ENCODE measurements at places on chromosomes 2 and 18.

DNA sequence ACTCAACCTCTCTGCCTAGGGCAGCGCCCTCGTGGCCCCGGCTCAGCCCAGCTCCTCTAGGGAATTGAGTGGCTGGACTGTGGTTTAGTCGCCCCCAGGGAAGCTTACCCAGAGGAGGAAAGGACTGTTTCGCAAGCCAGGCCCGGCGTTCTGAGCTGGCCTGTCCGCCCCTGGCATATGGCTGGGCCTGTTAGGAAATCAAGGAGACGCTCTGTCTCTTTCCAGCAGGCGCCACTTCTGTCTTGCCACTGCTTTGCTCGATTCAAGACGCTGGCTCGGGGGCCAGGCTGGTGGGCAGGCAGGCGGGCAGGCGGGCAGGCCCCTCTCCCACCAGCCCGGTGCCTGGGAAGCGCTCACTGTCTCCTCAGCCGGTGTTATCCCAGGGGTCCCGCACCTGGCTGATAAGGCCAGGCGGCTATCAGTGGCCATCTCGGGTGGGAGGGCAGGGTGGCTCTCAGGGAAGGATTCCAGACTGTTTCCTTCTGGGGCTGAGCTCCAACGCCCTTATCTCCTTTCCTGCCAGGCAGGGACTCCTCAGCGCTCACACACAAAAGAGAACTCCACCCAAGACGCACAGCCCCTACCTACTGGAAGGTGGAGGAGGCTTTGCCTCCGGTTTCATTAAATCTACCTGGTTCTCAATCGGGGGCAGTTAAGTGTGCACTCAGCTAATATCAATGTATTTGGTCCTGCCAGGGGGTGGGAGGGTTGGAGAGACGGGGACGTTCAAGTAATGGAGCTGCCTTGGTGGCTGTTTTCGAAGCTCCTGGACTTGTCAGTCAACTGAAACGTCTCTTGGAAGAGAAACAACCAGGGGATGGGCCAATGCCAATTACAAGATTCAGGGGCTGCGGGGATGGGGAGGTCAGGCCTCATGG, 109.1 kb downstream of the SMAD7 start:
- DNase-seq, result no peak

DNA sequence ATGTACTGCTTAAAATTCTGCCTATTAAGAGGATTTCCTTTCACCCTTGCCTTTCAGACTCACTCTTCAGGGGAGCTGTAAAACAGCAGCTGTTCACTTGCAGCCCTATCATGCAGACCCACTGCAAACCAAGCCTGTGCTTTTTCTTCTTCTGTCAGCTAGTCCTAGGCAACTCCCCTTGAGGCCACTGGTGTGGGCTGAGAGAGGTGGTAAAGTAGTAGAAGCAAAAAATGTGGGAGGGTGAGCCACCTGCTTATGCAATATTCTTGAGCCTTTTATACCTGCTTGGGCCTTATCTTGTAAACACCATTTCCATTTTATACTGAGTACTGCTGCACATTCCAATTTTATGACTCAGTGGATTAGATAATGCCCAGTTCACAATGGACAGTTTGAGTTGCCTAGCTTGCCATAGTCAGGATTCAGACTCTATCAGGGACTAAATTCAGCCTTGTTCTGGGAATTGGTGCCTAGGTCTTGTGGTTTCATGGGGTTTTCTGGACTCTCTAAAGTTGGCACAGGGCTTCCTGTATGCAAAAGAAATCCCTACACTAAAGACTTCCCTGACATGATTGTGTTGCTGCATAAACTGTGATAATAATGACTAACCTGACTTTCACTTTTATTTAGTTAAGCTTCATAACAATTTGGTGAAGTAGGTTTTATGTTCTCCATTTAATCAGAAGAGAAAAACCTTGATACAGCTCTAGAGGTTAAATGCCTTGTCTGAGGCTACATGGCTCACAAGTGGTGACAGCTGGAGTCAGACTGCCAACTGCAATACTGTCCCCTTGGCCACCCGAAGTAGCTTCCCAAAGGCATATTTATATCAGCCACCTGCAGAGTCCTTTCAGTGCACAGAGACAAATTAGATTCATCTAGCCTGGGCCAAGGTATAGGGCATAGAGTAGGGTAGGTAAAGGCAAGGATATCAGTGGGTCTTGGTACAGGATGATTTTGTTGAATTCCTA, 47.4 kb upstream of the KDM3A start:
- DNase-seq, result no peak

- no peak for DNase-seq
Observed at GRCh38 chr2:44496130-44496529, 134.4 kb downstream of the CAMKMT start.

DNA sequence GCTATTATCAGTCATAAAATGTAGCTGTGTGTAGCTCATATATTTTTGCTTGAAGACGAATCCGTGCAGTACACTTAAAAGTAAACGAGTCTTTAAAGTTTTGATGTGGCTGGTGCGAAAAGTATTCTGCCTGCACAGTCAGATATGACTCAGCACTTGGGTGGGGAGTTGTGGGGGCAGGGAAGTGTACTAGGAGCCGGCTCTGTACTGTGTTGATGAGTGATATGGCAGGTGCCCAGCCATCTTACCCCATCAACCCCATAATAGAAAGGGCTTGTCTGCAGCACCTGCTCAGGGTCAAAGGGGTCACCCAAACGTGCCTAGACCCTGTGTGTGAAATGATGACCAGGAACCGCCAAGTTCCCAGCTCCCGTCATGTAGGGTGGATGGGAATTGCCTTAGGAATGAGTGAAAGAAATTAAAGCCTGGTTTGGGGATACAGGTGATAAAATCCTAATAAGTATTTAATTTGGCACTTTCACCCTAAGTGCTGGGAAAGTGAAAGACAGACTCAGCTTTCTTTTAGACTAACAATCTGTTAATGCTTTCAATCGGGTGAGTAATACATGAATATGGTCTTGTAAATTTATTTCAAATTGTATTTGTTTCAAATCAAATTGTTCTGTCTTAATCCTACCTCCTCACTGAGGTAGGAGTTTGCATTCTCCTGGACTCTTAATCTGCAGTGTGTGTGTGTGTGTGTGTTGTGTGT, 48.0 kb downstream of the BCL2L11 start:
- DNase-seq, result peak; percentile 52

DNA sequence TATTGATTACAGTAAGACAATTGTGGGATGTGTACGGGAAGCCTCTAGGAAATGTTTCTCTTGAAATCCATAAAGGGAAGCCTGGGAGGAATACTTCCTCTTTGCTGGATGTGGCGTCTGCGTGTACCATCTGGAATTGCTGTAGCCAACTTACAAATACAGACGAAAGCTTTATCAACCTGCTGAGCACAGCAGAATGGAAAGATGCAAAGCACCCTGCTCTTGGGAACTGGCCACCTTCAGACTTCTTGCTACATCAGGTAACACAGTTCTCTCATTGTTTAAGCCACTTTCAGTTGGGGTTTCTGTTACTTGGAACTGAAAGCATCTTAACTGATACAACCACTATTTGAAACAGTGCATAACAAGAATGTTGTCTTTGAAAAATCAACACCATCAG, 213.8 kb downstream of the HRH4 start:
- DNase-seq, result no peak

DNA sequence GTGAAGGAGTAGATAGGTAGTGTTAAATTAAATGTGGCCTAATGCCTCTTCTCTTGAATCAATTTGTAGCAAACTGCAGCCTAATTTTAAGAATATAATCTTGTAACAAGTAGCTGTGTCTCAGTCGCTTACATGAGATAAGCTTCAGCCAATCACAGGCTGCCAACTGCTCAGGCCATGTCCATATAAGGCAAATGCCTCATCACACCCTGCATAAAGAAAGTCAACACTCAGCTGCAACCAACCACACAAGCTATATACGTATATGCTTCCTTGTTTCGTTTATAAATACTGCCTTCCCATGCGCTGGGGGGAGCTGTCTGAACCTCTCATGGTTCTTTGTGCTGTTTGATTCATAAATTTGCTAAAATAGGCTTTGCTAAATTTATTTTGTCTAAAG, 476.3 kb downstream of the TRIB2 start:
- no peak for DNase-seq

- DNase-seq, result peak; percentile 77
Observed at GRCh38 chr2:61017003-61017555, 441 bp upstream of the PEX13 start.

DNA sequence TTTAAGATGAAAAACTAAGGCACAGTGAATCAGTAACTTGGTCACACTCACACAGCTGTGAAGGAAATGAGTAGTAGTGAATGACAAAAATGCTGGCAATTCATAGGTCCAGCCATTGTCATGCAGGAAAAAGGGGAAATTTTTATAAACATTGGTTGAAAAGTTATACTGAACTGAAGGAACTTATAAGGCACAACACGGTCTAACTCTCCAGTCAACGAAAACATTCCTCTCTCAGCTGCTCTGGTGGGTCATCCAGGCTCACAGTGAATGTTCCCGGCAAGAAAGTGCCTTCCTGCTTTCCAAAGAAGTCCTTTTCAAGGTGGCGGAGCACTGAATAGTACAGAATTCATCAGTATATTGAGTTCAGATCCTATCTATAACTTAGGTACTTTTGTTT, 476.1 kb downstream of the DCC start:
- no peak for DNase-seq

DNA sequence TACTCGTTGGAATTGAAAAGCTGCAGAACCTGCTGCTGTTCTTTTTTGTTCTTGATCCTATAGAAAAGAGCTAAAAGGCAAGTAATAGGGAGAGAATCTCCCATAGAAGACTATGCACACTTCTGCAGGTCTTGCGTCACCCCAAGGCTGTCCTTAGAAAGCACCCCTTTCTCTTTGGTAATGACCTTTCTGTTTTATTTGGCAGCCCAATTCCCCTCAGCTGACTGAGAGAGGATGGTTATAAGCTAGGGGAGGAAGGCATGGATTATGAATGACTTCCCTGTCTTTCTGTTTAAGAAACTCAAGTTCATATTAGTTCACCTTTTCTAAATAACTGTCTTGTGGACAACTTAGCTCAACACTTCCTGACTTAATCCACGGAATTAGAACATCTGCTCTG, 122.9 kb downstream of the TXNL1 start:
- DNase-seq, result no peak

GRCh38 chr2:82000606-82001005, 1696.1 kb upstream of the LRRTM1 start:
- DNase-seq, result no peak

GRCh38 chr18:59612381-59612780, 84.8 kb downstream of the CCBE1 start:
- DNase-seq, result no peak

Measured in GM10248 (cell line).